Left cardiac atrium (tissue), 4 donors: ENCODE measurements at places on chromosomes 7 and 10.

- DNase-seq: no peak
These were observed 47.0 kb upstream of the ZNF107 start for GRCh38 chr7:64618785-64619456.

DNA sequence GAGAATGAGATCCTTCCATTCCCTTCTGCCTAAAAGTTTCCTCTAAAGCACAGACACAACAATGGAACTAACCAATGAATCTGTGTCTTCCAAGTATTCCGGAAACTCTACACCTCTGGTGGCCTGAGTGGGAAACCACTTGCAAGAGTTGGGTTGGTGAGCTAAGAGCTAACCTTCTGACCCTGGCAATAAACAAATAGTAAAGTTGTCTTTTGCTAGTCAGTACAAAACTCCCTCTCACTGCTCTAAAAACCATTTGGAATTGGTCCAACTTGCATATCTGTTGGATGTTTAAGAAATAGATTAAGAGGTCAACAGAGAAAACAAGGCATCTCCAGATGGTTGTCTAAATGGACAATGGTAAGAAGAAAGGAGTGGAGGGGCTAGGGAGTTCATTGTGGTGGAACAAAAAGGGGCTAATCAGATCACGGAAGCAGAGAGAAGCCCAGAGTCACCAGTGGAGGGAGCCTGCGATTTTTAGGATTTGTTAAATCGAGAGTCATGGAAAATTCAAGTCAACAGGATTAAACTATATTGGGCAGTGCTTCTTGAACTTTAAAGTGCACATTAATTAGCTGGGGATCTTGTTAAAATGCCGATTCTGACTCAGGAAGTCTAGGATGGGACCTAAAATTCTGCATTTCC lies 192.3 kb downstream of the EVX1 start:
- no peak for DNase-seq

DNA sequence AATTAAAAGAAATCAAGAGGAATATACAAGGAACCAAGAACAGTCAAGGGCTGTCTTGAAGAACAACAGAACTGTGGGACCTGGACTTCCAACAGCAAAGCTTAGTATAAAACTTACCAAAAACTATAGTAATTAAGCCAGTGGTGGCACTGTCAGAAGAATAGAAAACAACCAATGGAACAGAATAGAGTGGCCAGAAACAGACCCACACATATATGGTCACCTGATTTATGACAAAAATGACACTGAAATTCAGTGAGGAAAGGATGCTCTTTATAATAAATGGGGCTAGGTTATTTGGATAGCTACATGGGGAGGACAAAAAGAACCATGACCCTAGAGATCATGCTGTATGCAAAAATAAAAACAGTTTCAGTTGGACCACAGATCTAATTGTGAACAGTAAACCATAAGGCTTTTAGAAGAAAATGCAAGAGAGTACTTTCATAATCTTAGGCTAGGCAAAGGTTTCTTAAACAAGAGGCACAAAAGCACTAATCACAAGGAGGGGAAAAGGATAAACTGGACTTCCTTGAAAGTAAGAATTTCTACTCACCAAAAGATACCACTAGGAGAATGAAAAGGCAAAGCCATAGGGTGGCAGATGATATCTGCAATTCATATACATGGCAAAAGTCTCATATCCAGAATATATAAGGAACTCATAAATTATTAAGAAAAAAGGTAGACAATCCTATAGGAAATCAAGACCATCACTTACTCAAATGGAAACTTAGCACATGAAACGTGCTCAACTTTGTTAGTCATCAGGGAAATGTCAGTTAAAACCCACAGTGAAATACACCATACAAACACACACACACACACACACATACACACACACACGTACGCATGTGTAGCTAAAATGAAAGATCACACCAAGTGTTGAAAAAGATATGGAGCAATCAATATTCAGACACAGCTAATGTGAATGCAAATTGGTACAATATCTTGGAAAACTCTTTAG lies 20.8 kb downstream of the HYCC1 start:
- no peak for DNase-seq

- no peak for DNase-seq
These were observed 51.4 kb downstream of the RHOBTB1 start for GRCh38 chr10:60892571-60892970.

- no peak for DNase-seq
These were observed 44.0 kb upstream of the COL1A2 start for GRCh38 chr7:94350734-94351133.
